ENCODE measurements at places on chromosomes 6 and 20.

DNA sequence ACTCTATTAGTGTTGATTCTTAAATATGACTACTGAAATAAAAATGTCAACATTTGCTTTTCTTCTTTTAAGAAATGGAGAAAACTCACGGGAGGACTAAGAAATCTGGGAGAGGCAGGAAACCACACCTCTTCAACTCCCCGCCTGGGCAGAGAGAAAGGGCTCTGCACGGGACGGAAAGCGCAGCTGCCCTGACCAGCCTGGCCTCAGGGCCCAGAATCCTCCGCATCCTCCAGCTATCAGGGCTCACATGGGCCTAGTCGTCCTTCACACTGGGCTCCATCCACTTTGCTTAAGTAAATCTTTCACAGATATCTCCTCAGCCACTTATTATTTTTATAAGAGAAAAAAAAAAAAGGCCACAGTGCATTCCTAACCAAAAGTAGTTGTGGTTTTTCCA is 215.1 kb downstream of the TBXT start:
- no peak for DNase-seq

DNA sequence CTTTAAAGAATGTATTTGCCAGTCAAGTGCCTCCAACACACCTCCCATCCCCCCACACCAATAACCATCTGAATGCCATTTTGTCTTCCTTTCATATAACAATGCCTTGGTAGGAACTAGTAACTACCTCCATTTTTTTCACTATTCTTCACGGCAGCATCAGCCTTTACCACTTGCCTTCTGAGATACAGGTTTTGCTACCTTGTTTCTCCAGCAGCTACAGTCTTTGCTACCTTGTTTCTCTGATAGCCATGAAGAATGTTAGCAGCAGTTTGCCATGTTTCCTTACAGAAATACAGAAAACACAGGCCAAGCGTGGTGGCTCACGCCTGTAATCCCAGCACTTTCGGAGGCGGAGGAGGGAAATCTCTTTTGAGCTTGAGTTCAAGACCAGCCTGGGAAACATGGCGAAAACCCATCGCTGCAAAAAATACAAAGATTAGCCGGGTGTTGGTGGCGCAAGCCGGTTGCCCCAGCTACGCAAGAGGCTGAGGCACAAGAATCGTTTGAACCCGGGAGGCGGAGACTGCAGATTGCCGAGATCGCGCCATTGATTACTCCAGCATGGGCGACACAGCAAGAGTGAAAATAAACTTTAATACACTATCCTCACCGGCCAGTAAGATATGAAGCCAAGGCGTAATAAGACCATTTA is 100.9 kb downstream of the HFE start:
- no peak for DNase-seq

GRCh38 chr20:39795401-39796272 is 833.5 kb downstream of the DHX35 start:
- no peak for DNase-seq

- no peak for DNase-seq
Observed at GRCh38 chr6:64811119-64811518, 895.9 kb downstream of the EYS start.

- DNase-seq: no peak
Observed at GRCh38 chr6:22106961-22107360, 189.9 kb downstream of the PRL start.

- no peak for DNase-seq
Observed at GRCh38 chr20:49824206-49824605, 11.6 kb downstream of the SLC9A8 start.

- DNase-seq: no peak
Observed at GRCh38 chr6:104930939-104931338, 26.0 kb upstream of the LIN28B start.

GRCh38 chr6:159973951-159974350 is 5.1 kb downstream of the IGF2R start:
- DNase-seq: no peak

DNA sequence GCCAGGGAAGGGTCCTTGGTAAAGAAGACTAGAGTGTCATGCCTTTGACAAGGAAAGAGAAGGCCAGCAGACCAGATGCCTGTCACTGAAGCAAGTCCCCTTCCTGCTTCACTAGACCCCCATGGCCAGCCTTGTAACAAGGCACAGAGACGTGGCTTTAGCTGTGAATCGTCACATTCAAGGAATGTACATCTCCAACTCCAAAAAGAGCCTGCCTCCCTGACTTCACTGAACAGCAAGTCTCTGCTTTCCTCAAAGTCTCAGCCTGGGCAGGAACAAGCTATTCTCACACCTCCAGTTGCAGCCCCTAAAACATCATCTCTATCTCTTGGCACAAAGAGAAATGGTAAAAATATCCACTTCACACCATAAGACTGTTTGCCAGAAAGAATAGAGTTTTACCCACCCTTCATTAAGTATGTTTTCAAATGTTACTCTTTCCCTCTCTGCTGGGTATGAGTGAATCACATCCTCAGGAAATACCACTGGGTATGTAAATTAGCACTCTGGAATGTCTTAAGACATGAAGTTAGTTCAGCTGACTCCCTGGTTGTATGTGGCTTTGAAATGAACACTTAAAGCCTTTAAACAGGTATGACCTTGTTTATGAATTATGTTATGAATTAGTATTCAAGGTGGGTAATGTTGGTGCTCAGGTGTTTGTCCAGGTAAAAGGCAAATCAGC is 46.4 kb upstream of the NT5E start:
- DNase-seq: no peak

DNA sequence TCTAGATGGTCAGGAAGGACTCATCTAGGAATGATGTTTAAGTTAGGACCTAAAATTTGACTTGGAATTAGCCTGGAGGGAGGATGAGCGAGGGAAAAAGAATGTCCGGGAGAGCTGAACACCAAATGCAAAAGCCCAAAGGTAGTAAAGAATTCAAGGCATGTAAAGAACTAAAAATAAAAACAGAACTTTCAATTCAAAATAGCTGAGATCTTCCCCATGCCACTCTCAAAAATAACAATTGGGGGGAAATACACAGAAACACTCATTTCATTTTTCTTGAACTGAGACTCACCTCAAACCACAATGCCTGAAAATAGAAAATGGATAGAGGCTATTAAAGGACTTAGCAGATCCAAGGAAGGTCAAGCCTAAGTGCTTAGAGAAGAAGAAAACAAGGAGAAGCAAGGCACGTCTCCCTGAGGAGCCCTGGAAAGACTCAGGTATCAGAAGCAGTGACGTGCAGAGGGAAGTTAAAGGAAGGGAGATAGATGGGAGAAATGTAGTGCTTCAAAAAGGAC is 10.4 kb downstream of the PXT1 start:
- DNase-seq: no peak
